ENCODE measurements at places on chromosomes 13 and 19. TPM values are rescaled to one million over a fixed set of nuclear protein-coding genes. Genes with fewer than 3 reads are reported as not detected.

- no peak for DNase-seq
These were observed 506.7 kb downstream of the KCTD12 start for GRCh38 chr13:76379341-76380105.

- no peak for DNase-seq
These were observed 39.5 kb upstream of the SERP2 start for GRCh38 chr13:44333950-44334655.

DNA sequence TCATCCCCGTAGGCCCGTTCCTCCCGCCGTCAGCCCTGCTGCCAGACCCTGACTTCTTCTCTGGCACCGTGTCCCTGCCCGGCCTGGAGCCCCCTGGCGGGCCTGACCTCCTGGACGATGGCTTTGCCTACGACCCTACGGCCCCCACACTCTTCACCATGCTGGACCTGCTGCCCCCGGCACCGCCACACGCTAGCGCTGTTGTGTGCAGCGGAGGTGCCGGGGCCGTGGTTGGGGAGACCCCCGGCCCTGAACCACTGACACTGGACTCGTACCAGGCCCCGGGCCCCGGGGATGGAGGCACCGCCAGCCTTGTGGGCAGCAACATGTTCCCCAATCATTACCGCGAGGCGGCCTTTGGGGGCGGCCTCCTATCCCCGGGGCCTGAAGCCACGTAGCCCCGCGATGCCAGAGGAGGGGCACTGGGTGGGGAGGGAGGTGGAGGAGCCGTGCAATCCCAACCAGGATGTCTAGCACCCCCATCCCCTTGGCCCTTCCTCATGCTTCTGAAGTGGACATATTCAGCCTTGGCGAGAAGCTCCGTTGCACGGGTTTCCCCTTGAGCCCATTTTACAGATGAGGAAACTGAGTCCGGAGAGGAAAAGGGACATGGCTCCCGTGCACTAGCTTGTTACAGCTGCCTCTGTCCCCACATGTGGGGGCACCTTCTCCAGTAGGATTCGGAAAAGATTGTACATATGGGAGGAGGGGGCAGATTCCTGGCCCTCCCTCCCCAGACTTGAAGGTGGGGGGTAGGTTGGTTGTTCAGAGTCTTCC is 1.3 kb upstream of the CLASRP start:
- DNase-seq = no peak

GRCh38 chr19:54426291-54426931 is 11.1 kb downstream of the TTYH1 start:
- no peak for DNase-seq

DNA sequence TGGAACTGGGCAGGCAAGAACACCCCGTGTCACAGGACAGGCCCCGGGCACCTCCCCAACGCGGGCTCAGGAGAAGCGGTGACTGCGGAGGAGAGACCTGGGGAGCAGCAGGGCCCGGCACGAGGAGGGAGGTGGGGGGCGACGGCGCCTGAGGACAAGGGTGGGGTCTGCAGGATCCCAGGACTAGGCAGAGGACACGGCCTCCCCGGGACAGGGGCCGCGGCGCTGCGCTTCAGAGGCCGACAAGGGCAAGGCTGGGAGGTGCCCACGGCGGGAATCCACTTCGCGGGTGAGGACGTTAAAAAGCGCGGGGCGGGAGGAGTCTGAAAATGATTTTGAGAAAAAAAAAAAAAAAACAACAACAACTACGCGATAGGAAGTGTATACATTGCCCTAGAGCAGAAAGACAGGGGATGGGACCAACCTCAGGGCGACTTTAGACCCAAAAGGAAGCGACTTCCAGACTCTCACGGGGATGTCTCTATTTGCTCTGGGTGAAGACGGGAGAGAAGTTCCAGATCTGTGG is 44.9 kb downstream of the ZNF611 start:
- DNase-seq = no peak

GRCh38 chr13:31890946-31891345 is 140.6 kb upstream of the FRY start:
- no peak for DNase-seq

DNA sequence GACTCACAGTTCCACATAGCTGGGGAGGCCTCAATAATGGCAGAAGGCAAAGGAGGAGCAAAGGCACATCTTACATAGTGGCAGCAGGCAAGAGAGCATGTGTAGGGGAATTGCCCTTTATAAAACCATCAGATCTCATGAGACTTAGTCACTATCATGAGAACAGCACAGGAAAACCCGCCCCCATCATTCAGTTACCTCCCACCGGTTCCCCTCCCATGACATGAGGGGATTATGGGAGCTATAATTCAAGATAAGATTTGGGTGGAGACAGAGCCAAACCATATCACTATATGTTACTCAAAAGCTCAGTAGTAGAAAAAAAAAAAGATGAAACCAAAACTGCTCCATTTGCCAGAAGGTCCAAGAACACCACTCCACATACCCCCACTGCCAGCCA is 58.5 kb downstream of the DNAJC15 start:
- DNase-seq = no peak

GRCh38 chr19:48394331-48395169 is 1.1 kb downstream of the GRIN2D start:
- DNase-seq = no peak

DNA sequence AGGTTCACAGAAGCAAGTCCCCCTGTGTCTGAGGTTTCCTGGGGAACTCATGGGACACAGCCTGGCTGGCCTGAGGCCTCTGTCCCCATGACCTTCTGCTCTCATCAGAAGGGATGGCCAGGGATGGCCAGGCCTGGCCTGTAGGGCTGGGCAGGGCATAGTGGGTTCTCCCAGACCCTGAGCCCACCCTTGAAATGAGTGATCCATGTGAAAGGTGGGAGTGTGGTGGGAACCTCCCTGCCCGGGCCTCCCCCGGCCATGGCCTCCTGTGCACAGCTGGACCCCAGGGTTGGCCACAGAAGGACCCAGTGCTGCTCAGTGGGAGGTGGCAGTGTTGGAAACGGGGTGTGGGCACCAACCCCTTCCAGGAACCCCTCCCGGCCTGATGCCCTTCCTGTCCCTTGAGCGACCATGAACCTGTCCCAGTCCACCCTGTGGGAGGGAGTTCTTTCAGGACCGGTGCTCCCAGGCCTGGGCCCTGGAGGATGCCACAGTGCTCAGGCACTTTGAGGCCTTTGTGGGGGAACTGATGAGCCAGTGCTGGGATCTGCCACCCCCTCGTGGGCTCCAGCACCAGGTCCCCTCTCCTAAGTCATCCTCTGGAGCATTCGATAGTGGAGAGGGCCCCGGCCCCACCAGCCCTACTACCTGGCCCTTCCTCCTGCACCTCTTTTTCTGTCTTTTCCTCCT is 15.5 kb upstream of the ZNF14 start:
- no peak for DNase-seq

GRCh38 chr13:112178769-112179168 is 111.8 kb downstream of the SOX1 start:
- DNase-seq = no peak

DNA sequence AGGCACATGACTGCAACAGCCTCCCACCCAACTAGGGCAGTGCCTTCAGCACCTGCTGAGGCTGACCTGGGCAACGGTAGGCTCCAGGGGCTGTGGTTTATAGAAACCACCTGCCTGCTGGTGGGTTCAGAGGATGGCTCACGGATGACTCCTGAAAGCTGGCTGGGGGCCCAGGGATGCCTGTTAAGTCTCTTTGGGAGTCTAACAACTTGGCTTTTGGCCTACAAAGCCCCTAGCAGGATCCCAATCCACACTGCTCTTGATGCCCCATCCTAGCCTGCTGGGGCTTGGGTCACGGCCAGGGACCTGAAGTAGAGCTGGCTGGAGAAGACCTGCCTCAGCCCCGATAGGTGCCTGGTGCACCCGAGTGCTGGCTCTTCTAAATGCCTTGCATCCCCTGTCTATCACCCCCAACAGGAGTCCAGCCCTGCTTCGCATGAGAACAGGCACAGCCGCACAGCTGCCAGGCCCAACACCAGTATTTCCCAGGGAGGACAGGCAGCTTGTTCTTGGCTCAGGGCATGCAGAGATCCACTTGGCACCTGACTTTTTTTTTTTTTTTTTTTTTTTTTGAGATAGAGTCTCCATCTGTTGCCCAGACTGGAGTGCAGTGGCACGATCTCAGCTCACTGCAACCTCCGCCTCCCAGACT is 9.1 kb upstream of the EPHX3 start:
- no peak for DNase-seq

DNA sequence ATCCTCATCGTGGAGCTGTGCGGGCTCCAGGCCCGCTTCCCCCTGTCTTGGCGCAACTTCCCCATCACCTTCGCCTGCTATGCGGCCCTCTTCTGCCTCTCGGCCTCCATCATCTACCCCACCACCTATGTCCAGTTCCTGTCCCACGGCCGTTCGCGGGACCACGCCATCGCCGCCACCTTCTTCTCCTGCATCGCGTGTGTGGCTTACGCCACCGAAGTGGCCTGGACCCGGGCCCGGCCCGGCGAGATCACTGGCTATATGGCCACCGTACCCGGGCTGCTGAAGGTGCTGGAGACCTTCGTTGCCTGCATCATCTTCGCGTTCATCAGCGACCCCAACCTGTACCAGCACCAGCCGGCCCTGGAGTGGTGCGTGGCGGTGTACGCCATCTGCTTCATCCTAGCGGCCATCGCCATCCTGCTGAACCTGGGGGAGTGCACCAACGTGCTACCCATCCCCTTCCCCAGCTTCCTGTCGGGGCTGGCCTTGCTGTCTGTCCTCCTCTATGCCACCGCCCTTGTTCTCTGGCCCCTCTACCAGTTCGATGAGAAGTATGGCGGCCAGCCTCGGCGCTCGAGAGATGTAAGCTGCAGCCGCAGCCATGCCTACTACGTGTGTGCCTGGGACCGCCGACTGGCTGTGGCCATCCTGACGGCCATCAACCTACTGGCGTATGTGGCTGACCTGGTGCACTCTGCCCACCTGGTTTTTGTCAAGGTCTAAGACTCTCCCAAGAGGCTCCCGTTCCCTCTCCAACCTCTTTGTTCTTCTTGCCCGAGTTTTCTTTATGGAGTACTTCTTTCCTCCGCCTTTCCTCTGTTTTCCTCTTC is 6.3 kb downstream of the MYADM start:
- DNase-seq = no peak

- no peak for DNase-seq
These were observed 49.6 kb downstream of the THSD1 start for GRCh38 chr13:52356327-52356726.

GRCh38 chr13:30418717-30419459 is 3.4 kb upstream of the UBE2L5 start:
- no peak for DNase-seq

GRCh38 chr13:77861741-77862140 is 56.9 kb downstream of the EDNRB start:
- no peak for DNase-seq

DNA sequence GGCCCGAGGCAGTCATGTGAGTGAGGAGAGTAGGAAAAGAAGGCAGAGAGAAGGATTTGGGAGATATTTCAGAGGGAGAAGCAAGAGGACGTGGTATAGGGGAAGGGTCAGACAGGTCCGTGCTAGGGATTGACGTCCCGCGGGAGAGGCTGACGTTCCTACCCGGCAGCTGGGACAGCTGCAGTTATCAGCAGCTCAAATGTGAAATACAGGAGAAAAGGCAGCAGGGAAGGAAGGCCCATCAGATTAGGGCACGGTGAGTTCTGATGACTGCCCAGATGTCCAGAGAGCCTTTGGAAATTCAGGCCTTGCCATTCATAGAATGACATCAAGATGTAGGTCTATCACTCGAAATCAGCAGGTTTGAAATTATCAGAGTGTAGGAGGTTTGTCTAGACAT is 88.4 kb downstream of the IRS2 start:
- no peak for DNase-seq

DNA sequence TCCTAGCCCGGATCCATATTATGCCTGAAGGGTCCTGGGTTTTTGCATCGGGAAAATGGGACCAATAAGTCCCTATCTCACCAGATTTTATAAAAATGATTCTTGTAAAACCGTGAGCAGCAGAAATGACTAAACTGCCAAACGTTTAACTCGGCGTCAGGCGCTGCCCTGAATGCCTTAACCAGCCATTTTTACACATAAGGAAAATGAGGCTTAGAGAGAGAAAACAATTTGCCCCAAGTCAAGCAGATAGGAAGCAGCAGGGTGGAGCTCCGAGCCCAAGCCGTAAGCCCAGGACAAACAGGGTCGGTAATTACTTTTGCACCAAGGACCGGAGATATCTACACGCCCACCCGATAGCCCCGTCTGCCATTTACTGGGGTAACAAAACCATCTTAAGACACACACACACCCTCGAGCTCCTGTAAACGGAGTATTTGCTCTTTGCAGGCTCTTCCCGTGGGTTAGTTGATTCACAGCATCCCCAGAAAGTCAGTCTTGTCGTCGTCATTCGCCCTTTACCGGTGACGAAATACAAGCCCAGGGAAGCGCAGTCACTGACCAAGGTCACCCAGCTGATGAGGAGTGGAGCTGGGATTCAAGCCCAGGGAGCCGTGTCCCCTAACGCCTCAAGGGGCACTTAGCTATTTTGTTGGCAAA is 16.0 kb upstream of the MRI1 start:
- DNase-seq = no peak

DNA sequence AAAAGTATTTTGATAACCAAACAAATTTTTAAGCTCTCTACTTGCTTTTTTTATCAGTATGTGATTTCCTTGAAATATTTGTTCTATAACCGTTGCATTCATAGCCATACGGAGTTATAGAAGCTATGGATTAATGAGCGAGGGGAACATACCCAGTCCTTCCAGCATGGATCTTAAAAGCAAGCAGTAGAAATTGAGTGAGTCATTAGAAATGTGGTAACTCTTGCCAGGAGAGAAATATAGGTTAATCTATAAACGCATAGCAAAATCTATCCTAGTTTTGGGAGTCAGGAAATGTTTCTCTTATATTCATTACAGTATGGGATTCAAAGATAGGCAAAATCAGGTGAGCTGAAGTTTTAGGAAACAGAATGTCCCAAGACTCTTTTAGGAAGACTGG is 507.4 kb downstream of the DACH1 start:
- DNase-seq = no peak

ZNF878 gene
- 0.26 TPM for total RNA-seq

SRRM5 gene
- not detected for total RNA-seq

KL gene
- total RNA-seq = under 0.01 TPM

MVB12A gene
- total RNA-seq = 41.7 TPM

B3GNT8 gene
- total RNA-seq = 2.9 TPM

SELENOV gene
- total RNA-seq = not detected

PMIS2 gene
- total RNA-seq = not detected

DHPS gene
- total RNA-seq = 46.1 TPM

GSX1 gene
- total RNA-seq = not detected

Measured in dermis microvascular lymphatic vessel endothelial cell (primary cell).